ENCODE measurements at places on chromosomes 6 and 20.
A peak's percentile ranks its signal among the peaks of the same experiment; 100 is the strongest.

- DNase-seq = no peak
These were observed 1.8 kb downstream of the BTN3A1 start for GRCh38 chr6:26403893-26404292.

DNA sequence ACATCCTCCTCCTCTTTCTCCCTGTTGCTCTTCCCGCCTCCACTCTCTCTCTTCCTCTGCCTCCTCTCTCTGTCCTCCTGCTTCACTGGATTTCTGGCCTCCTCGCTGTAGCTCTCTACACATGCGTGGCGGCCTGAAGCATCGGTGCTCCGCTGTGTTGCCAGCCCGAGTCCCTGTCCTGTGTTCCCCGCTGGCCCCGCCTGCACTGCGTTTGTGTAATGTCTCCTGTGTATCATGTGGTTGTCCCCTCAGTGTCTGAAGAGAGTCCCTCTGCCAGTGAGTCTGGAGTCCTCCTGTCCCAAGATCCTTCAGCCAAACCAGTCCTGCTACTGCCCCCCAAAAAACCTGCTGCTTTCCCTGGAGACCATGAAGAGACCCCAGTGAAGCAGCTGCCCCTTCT lies 143.8 kb downstream of the TBC1D7 start:
- DNase-seq = no peak

- DNase-seq = no peak
These were observed 194.4 kb upstream of the CST7 start for GRCh38 chr20:24754691-24755090.

DNA sequence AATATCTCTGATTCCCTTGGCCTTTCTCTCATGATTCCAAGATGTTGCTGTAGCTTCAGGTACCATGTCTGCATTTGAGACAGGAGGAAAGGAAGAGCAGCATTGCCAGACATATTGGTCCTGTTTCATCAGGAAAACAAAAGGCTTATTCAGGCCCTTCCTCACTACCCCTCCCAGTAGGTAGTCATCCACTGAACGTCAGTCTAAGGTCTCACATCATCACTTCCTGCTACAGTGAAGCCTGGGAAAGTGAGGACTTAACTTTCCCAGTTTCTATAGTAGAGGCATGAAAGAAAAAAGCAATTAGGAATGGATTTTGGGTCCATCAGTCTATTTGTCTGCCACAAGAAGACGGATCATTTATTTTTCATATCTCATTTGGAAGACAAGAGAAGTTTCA lies 85.7 kb upstream of the SOX4 start:
- DNase-seq = no peak

DNA sequence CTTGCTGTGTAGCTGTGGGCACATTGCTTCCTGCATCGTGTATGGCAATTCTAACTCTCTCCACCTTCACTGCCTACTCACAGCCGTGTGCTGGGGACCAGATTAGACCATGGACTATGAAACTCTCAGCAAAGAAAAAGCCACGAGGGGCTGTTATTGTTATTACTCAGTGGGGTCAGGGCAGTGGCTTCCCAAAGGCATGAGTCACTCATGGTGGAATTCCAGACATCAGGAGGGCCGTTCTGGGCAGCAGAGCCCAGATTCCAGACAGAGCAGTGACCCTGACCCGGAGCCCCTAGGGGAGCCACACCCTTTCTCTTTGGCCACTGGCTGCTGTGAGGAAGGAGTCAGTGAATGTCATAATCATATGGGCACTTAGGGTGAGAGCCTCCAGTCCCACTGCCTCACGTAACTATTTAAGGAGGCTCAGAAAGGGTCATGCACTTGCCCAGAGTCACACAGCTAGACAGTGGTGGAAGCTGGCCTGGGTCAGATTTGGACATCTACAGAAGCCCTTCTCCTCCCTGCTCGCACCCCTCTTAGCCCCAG lies 22.2 kb upstream of the CCN5 start:
- DNase-seq = no peak

- DNase-seq = no peak
These were observed 168.1 kb upstream of the HDDC2 start for GRCh38 chr6:125469915-125470314.

DNA sequence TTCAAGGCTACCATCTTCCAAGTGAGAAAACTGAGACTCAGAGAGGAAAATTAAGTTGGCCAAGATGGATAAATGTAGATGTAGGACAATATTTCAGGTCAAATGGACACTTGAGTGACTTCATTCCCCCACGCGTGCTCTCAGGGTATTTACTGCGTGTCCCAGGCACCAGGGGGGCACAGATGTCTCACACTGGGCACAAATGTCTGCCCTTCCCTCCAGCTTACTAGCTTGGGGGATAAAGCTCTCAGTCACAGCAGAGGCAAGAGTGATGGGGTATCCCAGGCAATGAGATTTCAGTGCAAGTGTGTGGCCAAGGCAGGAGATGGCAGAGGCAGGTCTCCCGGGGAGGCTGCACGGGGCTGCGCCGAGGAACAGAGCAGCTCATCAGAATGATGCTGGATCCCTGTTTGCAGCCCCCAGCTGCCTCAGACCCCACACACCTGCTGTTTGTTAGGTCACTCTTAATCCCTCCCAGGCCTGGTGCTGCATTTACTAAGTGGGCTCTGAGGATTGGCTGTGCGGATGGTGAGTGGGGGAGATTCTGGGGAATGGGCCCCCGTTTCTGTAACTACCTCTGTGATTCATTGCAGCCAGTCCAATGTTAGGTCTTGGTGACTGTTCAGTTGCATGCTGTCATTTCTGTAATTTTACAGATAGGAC lies 44.1 kb downstream of the PTK7 start:
- no peak for DNase-seq

DNA sequence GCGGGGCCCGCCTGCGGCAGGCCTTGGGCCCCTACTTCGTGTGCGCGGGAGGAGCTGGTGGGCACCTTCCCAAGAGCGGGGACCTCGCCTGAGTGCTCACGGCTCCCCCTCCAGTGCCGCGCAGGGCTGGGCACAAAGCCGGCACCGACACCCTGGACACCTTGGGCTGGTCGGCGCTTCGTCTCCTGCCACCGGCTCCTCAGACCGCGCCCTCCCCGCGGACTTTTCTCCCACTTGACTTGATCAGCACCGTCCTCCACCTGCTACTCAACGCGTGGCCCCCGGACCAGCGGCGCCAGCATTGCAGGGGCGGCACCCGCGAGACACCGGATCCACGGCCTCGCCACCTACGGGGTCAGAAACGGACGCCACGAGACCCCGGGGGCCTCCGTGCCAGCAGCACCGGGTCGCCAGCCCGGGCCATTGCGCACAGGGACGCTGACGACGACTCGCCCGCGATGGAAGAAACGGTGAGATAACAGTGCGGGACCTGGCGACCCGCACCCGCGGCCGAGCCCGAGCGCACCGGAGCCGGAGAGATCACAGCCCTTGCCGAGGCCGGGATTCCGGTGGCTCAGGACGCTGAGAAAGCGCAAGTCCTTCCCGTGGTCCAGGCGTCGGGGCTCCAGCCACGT lies 154.2 kb downstream of the DLL1 start:
- DNase-seq = no peak

DNA sequence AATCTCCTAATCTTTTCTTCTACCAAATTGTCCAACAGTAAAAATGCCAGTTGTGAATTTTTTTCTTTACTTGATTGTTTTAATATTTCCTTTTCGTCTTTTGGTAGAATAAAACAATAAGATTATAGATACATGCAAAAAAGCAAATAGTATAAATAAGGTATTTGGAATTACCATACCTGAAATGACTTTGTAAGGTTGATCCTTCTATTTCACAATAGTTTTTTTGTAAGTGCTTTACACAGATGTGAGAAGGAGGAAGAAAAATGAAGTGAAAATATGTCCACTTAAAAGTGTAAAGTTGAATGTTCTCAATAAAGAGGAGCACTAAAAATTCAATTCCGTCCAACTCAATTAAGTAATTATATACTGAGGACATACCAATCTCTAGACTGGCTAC lies 457.6 kb downstream of the UTRN start:
- no peak for DNase-seq

GRCh38 chr20:47292581-47292980 lies 63.9 kb downstream of the ZMYND8 start:
- no peak for DNase-seq

- DNase-seq = peak; percentile 24
These were observed 13.2 kb upstream of the NEDD9 start for GRCh38 chr6:11245381-11246256.

- DNase-seq = no peak
These were observed at the start of gene HCK for GRCh38 chr20:32052090-32052777. TSS of gene HCK (plus strand) at chr20:32052242.

- no peak for DNase-seq
These were observed 9.8 kb downstream of the GPR31 start for GRCh38 chr6:167148021-167148420.

GRCh38 chr6:148035806-148036390 lies 306.7 kb upstream of the SASH1 start:
- no peak for DNase-seq

DNA sequence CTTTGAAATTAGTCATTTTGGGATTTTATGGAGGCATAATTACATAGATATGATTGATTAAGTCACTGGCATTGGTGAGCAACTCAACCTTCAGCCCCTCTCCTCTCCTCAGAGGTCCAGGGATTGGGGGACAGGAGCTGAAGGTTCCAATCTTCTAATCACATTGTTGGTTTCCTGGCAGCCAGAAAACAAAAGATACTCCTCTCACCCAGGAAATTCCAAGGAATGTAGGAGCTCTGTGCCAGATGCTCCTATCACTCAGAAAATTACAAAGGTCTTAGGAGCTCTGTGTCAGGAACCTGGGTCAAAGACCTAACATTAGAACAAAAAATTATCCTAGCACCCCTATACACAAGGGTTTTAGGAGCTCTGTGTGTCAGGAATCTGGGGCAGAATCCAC lies 679.7 kb upstream of the ID4 start:
- no peak for DNase-seq

GRCh38 chr6:11598687-11599086 lies 61.1 kb downstream of the TMEM170B start:
- DNase-seq = no peak

DNA sequence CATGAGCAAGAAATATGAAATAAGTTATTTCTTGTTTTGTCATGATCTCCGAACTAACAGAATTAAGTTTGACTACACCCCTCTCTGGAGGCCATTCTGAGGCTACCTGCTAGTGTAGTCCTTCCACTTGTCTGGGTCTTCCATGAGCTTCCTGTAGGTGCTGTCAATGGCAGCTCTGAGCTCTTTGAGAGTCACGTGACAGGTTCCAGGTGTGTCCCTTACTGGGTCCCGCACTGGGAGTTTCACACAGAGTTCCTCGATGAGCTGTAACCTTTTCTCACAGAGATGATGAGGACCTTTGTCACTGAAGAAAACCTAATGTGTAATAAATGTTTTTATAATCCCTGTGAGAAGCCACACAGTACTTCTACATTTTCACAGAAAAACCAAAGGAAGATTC lies 186.6 kb downstream of the SYNE1 start:
- no peak for DNase-seq

DNA sequence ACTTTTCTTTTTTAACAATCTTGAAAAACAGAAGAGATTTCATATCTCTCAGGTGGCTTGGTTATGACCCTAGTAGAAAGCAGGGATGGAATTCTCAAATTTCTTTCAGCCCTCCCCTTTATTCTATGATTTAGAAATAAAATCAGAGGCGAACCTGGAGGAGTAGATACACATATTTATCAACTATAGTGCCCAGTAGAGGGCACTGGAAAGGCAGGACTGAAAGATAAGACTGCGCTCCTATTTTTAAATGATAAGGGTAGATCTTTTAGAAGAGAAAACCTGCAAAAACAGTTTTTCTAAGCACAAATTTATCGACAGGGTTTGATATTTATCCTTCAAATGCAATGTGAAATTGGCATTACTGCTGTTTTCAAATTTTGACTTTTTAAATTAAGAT lies 1296.6 kb downstream of the EPHA7 start:
- DNase-seq = no peak

DNA sequence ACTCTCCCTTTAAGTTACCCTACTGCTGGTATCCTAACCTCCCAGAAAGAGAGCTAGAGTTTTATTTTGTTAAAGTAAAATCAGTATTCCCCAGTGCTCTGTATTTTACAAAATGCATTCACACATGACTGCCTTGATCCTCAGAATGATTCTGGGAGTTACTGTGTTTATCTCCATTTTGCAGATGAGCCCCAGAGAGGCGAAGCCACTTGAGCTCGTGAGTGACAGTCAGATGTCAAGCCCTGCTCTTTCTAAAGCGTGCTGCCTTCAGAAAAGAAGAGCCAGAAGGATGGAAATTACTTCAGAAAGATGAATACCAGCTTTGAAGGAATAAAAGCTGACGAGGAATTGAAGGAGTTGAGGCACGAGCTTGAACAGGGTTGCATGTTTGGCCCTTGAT lies 14.1 kb upstream of the OSER1 start:
- DNase-seq = no peak

DNA sequence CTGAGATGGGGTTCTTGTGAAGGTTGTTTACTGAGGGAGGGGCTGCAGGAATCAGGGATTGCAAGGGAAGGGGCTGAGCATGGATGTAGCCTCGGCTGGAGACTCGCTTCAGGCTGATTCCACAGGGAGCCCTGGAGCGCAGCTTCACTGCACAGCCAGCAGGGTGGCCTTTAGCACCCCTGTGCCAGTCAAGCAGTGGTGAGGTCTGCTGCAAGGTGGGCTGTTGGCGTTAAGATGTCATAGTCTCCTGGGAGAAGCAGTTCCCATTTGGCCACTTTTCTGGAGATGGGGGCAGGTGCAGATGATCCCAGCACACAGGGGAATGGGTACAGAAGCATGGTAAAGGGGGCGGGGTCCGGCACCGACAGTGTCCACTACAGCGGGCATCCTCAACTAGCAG lies 126.3 kb downstream of the TOX2 start:
- no peak for DNase-seq

DNA sequence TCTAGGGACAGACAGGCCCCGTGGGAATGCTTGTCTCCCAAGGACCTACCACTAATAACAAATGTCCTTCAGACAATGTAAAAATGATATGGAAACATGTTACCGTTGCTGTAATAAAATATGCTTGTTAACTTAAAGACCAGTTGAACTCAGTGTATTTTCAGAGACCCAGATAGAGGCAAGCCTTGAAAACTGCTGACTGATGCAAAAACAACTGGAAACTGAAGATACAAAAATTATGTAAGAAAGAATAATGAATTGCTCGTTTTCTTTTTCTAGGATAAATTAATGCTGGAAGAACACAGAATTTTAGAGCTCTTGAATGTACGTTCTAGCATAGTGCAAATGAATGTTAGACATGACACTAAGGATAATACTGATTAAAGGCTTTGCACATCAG lies 311.5 kb upstream of the MAN1A1 start:
- no peak for DNase-seq

DNA sequence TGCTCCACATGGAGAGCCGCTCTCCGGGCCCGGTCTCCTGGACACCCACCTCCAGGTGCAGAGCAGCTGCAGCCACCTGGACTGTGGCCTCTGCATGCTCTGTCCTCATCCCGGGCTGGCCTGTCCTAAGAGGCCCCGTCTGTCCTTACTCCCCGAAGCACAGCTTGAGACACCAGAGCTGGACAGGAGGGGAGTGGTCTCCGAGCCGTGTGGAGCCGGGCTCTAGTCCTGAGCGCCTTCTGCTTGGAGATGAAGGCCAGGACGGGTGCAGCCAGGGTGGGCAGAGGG lies 6.7 kb upstream of the NTSR1 start:
- no peak for DNase-seq
